ENCODE measurements at places on chromosomes 5 and 9. TPM values are rescaled to one million over a fixed set of nuclear protein-coding genes. Genes with fewer than 3 reads are reported as not detected.

DNA sequence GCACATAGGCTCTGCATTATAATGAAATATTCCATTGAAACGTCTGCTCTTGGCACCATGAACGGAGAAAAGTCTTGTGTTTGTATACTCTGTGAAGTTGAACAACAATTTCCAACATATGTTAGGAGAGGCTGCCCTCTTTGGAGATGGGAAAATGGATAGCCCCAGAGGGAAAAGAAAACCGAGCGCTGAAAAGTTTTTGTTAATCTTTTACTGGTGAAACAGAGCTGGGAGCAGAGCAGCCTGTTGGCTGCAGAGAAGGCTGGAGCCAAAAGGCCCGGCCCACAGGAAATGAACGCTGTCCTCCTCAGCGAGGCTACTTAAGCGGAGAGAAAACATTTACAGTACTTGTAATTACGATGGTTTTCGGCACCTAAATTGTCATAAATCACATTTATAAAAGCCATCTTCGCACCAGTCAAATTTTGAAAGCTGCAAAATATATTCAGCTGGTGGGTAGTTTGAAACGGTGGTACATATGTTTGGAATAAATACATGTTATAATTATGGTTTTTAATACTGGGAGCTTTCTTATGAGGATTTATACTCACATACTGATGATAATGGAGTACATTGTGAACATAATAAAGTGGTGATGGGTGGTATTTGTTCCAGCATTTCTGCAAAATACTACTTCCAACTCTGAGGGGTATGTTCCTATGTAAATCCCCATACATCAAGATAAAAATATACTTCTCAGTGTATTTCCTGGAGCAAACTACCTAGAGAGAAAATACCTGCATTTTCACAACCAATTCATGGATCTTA is 129.6 kb upstream of the CNTLN start:
- DNase-seq: peak; percentile 82

- no peak for DNase-seq
Observed at GRCh38 chr5:66810848-66811261, 214.7 kb downstream of the MAST4 start.

The SLC36A3 gene
- not detected for polyA plus RNA-seq

The CSF1R gene
- 16.1 TPM for polyA plus RNA-seq

GRCh38 chr9:126440940-126441339 is 114.3 kb downstream of the MVB12B start:
- DNase-seq: no peak

- DNase-seq: no peak
Observed at GRCh38 chr5:141845371-141845851, 32.8 kb downstream of the PCDH1 start.

GRCh38 chr5:36276864-36277263 is 24.8 kb downstream of the RANBP3L start:
- DNase-seq: no peak

The DEPDC1B gene
- polyA plus RNA-seq: 29.5 TPM

DNA sequence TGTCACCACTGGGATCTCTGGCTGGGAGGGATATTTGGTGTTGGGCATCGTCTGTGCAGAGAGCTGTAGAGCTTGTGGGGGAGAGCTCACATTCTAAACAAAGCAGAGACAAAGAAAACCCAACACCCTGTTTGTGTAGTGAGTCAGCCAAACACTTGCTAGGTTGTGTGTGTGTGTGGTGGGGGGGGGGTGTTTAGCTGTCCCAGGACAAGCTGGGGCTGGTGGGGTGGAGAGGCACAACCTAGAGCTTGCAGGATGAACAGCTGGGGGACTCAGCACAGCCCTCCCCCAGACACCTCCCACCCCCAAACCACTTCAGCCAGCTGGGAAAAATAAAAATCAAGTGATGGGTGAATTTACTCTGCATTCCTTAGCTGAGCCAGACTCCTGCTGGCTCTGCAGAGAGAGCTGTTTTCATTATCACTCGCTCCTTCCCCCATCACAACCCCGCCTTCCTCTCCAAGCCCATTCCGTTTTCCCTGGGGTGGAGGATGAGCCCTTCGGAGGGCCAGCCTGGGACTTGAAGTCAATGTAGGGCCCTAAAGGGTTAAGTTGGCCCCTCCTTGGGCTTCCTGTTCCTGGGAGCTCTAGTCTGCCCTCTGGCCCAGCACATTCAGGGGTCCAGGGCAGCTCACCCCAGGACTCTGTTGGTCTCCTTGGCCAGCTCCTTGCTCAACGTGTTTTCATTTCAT is 2.6 kb downstream of the OLFML2A start:
- peak; percentile 82 for DNase-seq

- no peak for DNase-seq
Observed at GRCh38 chr5:55853041-55853670, 2.0 kb downstream of the IL31RA start.

The CFAP157 gene
- polyA plus RNA-seq: 4.6 TPM

- DNase-seq: no peak
Observed at GRCh38 chr5:176774216-176775171, 35.9 kb upstream of the UNC5A start.

GRCh38 chr9:88106492-88106891 is 31.8 kb downstream of the SPATA31C2 start:
- DNase-seq: peak; percentile 51

DNA sequence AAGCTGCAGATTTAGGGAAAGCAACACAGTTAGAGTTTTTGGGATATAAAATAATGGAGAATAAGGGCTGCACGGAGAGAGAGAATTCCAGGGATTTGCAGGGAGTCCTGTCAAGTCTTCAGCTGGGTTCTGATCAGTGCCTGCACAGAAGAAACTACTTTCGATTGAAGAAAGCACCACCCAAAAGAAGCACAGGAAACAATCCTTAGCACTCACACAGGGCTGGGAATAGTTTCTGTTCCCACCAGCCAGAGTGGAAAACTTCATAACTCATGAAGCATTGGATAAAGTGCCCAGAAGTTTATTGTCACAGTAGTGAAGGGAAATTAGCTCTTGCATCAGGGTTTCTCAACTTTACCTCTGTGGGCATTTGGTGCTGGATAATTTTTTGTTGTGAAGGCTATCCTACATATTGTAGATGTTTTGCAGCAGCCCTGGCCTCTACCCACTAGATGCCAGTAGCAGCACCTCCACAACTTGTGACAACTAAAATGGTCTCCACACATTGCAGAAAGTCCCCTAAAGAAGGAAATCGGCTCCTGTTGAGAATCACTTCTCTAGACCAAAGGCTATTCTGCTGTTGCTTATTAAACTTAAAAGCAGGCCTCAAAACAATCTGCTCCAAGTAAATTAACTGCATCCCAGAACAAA is 71.0 kb upstream of the FAM120A start:
- DNase-seq: no peak

DNA sequence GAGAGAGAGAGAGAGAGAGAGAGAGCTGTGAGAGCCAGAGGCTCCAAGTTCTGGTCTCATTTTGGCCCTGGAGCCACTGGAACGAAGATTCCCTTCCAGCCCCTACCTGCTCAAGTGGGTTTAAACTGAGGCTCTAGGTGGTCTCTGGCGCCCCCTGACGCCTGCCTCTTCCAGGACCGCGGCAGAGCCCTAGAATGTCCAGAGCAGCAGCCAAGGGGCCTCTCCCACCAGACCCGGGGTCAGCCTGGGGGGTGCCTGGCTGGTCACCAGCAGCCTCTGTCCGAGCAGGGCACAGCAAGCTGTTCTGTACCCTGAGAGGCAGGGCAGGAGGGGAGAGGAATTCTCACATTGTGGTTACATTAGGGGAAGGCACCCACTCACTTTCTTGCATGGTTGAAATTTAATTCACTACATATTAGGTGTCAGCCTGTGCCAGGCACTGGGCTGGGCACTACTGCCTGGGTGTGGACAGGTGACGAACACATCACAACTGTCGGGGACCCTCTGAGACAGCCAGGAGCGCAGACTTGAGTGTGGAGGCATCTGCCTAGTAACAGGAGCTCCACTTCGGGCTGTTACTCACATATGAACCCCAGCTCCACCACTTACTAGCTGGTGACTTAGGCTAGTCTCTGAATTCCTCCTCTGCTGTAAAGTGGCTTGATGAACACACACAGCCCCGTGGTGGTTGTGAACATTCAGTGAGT is 44.5 kb downstream of the AMBP start:
- DNase-seq: no peak

- no peak for DNase-seq
Observed at GRCh38 chr5:133794771-133795415, 173.5 kb downstream of the C5orf15 start.

The PCDHGA3 gene
- 3.8 TPM for polyA plus RNA-seq

The CERCAM gene
- 50.7 TPM for polyA plus RNA-seq

The IFNA13 gene
- polyA plus RNA-seq: not detected

The SPATA31A1 gene
- not detected for polyA plus RNA-seq

The RASGRF2 gene
- 1.4 TPM for polyA plus RNA-seq

DNA sequence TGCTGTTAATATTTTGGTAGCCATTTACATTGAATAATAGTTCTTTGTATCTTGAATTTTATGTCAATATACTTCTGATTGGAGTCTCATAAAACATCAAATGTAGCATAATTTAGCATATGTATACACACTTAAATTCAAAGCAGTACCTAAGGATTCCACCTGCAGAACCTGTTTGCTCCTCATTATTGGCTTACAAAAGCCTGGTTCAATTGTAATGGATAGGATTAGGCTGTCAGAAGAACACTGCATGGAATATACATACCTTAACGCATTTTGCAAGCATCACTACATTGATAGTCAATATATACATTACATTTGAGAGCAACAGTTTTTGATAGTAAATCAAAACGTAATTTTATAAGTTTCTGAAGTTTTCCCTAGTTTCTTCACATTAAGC is 711.3 kb upstream of the COX7C start:
- no peak for DNase-seq

DNA sequence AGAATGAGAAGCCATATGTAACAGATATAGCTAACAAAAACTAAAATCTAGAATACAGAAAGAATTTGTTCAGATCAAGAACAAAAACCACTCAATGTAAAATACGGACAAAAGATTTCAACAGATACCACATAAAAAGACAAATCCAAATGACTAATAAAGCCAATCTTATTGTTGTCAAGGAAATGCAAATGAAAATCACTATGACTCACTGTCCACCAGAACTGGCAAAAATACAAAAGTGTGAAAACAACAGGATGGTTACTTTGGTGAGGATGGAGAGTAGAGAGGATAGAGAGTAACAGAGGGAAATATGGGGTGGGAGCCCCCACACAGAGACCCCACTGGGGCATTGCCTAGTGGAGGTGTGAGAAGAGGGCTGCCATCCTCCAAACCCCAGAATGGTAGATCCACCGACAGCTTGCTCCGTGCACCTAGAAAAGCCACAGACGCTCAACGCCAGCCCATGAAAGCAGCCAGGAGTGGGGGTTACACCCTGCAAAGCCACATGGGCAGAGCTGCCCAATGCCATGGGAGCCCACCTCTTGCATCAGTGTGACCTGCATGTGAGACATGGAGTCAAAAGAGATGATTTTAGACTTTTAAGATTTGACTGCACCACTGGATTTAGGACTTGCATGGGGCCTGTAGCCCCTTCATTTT is 15.2 kb upstream of the RHOBTB3 start:
- no peak for DNase-seq

The PHF2 gene
- 34.4 TPM for polyA plus RNA-seq

DNA sequence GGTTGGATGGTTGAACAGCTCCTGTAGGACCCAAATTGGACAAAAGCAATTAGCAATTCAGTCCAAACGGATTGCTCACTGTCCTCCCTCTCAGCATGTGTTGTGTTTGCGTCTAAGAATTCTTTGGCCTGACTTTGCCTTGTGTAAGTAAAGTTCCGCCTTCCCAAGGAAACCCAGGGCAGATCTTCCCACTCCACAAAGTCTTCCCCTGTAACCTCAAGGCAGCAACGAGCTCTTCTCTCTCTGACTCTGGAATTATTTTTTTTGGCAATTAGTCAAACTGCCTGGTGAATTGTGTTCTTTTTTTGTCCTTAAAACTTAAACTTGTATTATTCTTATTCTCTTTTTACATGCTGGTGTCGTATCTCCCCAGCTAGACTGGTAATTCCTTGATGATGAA is 20.7 kb upstream of the BASP1 start:
- DNase-seq: no peak

GRCh38 chr5:73039082-73039481 is 81.3 kb upstream of the TMEM171 start:
- DNase-seq: no peak

The PCSK1 gene
- 0.23 TPM for polyA plus RNA-seq

DNA sequence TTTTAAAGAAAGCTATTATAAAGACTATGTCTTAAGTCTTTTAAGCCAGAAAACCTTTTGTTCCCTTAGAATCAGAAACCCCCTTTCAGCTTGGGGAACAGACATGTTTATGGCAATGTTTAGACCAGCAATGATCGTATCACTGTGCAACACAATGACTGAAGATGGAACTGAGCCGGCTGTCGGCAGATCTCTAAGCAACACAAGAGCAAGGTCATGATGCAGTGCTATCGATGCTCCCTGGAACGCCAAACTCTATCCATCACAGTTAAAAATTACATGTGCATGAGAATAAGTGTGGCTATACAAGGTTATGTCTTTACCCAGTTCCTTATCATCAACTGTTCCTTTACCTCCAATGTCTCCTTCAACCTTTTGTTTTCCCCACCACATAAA is 1.8 kb upstream of the RNF44 start:
- no peak for DNase-seq

DNA sequence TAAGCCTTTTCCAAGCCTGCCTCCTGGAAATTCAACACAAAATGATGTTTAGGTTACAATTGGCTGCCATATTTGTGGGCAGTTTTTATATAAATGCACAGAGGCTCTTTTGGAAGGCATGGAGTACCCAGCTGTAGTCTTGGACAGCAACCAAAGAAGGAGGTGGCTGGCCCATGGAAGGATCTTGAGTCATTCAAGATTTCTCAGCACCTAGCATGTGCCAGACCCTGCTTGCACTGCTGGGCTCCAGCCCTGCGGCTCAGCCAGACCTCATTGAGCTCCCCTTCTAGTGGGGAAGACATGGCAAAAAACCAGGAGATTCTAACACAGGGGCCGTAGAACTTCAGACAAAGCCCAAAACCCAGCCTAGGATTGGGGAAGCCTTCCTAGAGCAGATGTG is 22.1 kb downstream of the JADE2 start:
- no peak for DNase-seq

- peak; percentile 30 for DNase-seq
Observed at GRCh38 chr5:148179234-148179824, 11.0 kb downstream of the SPINK14 start.

DNA sequence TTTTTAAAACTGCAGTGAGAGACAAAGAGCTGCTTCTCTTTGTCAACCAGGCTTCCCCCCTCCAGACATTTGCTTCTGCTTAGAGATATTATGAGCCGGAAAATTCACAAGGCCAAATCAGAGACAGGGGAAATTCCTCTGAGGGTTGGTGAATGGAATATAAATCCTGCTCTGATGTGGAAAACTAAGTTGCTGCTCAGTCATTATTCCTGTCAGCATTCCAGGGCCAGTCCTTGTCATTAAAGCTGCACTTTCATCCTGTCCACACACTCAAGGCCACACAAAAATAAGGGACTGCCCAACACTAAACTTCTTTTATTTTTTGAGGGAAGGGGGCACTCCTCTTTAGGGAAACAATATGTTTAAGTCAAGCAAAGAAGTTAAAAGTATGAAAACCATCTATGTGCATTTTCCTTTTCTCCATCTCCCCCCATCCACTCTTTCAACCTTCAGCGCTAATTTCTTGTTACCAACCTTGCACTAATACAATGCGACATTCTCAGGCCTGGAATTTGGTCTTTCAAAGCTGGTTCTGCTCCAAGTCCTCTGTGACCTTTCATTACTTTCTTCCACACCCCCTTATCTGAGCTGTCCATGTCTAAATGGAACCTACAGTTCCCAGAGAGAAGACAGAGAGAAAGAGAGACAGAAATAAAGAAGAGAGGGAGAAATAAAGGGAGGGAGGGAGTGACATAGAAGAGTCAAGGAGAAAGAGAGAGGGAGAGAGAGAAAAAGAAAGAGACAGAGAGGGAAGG is 118.9 kb upstream of the S1PR3 start:
- DNase-seq: peak; percentile 7

The CARD9 gene
- 1.9 TPM for polyA plus RNA-seq

- DNase-seq: no peak
Observed at GRCh38 chr9:127058011-127058644, 64.3 kb downstream of the ANGPTL2 start.

The PCDHB15 gene
- polyA plus RNA-seq: 14.3 TPM

All from renal pelvis (tissue), 12 donors.